ENCODE measurements at places on chromosomes 16 and 17.

- no peak for DNase-seq
These were observed 25.7 kb downstream of the BAHCC1 start for GRCh38 chr17:81420769-81421462.

DNA sequence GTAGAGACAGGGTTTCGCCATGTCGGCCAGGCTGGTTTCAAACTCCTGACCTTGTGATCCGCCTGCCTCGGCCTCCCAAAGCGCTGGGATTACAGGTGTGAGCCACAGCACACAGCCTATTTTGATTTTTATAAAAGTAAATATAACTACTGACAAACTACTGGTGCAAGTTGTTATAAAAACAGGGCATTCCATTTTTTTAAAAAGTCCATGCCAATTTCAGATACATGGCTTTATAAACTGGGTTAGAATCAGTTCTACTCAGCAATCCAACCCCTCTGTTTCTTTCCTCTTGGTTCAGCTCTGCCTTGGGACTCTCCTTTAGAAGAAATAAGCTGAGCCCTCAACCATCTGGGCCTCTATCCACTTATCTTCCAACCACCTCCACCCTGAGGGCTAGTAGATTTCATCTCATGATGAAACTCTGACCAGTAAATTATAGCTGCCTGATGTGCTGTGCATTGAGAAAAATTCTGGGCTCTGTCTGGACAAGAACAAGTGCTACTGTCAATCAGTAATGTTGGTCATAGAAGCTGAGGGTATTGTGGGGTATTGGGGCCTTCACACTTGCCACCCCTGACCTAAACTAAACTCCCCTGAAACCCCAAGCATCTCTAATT is 10.2 kb downstream of the RANBP10 start:
- no peak for DNase-seq

DNA sequence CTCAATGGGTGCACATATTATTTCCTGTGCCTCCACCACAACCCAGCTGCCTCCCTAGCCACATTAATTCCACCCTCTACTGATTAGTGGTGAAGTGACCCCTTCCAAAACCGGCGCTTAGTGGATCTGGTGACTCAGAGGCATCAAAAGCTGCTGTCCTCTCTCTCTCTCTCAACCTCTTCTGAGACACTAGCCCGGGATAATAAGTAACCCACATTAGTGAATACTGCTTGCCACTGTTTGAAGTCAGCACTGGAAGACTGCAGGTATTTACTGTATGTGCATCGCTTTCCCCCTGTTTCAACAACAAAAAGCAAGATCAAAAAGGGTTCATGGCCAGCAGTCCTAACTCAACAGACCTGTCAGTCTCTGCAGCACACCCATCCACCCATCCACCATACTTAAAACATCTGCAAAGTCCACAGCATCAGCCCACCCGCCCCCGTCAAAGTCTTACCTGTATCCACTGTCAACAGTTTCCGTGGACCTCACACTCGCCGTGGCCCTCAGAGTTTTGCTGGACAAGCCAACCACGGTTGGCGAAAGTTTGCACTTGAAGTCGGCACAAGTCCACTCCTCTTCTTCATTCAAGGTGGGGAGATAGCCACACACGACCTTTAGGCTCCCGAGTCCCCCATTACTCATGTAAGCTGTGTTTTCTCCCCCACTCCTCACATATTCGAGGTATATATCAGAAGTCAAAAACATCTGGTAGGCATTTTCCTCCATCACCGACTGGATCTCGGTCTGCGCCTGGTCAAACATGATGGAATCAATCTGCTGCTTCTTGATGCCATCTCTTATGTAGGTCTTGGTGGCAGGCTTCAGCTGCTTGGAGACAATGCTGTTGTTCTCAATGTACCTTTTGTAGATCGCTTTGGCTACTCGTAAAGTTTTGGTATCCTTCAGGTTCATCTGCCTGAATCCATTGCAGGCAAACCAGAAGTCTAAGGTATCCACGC is 3.8 kb downstream of the AXIN2 start:
- peak; percentile 84 for DNase-seq

DNA sequence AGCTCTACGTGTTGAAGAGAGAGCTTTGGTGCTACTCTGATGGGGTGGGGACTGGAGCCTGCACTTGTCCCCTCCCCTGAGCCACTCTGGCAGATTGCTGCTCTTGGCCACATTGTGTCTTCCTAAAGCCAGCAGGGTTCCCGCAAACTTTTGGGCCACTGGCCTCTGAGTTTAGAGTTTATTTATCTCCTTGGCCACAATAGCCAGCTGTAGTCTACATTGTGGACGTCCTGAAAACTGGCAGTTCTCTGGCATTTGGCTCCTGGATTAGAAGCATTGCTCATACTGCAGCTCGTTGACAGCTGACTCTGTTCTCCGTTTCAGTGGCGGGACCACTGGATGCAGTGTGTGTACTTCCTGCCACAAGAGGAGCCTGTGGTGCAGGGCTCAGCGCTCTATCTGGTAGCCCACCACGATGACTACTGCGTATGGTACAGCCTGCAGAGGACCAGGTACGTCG is 34.6 kb downstream of the PRMT7 start:
- DNase-seq, result no peak

GRCh38 chr17:42378959-42379594 is 9.2 kb downstream of the STAT3 start:
- peak; percentile 19 for DNase-seq

DNA sequence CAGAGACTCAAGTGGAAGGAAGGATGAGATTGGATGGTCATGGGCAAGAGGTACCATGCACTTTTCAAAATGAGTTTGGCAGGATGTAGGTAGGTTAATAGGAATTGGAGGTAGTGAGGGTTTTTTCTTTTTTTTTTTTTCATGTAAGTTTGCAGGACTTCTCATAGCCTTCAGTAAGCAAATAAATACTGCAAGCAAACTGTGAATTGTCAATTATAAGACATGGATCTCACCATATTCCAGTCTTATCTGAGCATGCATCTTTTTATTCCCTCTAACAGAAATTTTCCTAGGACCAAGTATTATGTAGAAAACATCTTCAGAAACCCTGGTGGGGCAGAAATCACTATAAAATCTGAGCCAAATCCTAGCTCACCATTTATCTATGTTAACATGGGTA is 584.6 kb upstream of the CDH5 start:
- no peak for DNase-seq

DNA sequence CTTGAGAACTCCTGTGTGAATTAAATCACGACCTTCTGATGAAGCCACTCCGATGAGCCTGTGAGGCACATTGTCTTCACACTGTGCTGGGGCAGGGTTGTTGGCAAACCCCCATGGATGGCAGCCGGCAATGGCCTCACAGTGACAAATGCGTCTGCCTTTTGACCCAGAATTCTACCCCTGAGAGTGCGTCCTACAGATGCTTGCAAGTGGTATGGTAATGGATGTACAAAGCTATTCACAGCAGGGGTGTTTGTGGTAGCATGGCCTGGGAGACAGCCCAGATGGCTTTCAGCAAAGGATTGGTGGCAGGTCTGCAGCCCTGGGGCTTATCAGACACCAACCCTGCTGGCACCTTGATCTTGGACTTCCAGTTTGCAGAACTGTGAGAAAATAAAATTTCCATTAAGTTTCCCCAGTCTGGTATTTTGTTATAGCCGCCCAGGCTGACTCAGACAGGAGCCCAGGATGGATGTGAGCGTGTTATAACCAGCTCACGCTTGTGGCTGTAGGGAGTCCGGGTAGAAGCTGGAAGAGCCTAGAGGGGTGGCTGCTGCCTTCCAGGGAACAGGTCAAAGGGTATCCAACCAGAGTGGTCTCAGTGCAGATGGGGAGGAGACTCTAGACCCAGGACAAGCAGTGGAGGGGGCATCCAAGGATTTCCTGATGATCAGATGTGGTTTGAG is 10.1 kb downstream of the AFMID start:
- DNase-seq, result no peak

DNA sequence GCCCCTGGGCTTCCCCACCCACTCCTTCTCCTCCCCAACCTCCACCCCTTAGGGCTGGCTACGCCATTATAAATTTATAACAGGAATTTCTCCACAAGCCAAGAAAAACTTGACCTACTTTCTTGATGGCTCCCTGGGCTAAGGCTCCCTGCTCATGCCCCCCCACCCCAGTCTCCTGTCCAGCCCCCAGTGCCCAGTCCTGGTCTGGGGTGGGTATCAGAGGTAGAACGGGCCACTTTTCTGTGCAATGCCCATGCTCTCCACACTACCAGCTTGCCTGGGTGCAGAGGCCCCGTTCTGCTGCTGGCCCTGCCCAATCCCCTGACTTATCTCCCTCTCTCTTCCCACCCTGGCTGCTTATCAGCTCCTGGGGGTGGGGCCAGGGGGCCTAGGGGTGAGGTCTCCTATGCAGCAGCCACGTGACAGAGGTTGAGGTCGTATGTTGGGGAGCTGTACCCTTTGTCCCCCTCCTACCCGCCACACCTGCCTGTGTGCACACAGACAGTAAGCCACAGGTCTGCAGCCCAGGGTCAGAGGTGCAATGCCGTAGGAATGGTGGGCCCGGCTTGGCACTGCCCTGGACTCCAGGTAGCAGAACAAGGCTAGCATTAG is 10.1 kb downstream of the THRA start:
- DNase-seq, result no peak

GRCh38 chr16:74201576-74201975 is 95.0 kb upstream of the PSMD7 start:
- no peak for DNase-seq

DNA sequence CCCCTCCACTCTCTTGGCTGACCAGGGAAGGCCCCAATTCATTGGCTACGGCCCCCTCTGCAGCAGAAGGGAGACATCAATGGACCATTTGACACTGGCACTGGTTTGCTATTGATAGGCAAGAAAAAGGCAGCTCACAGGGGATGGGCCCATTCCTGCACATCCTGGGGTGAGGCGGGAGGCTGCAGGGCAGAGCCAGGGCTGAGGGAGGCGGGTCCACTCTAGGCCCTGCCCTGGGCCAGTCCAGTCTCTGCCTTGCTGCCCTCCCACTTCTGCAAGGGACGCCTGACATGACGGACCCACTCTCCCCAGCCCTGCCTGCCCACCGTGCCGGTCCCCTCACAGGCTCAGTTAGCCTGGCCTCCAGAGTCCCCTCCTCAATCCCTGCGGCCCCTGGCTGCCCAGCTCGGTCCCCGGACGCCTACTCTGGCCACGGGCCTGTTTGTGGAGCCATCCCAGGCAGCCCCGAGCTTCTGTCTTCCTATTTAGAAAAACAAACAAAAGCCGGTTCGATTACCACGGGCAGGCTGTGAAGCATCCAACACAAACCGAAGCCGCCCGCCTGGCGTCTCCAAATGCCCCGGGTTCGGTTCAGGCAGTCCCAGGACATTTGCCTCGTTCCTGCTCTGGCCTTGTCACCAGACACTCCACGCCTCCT is 160.7 kb downstream of the IRX5 start:
- DNase-seq, result no peak

- DNase-seq, result peak; percentile 27
These were observed 41.7 kb upstream of the JPH3 start for GRCh38 chr16:87560428-87561199.

DNA sequence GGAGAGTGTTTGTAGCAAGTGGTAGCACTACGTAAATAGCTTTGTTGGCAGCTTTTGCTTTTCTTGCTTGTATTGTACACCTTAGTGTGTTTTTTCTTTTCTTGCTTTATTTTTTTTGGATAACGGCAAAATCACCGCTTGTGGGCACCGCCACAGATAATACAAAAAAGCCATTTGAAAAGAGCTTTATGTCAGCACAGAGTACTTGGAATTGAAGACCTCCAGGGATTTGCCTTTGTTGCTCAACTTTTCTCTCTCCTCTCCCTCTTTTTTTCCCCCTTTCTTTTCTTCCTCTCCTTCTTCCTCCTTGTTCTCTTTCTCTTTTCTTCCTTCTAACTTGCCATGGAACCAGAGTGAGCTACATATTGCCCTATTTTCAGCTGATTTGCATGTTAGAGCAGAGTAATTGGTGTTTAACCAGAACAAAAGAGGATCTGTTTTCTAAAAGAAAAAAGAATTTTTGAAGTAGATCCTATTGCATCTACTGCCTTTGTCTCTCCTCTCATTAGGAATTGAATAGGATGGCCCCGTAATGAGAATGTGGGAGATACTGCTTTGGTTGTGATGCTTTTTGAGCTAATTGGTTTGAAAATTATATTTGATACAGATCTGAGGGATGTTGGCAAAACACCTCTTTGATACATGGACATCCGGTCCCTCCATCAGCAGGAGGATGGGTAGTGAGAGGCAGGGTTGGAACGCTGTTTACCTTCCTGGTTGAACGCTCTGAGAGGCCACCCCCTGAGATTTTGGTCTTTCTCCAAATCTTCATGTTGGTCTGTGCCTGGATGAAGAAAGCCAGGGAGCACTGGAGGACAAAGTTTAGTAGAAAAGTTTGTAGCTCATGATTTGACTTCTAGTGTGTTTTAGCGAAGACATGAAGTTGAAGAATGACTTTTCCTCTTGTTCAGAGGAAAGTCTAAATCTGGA is 85.6 kb downstream of the MSI2 start:
- DNase-seq, result no peak

- DNase-seq, result no peak
These were observed 235.0 kb downstream of the NTN1 start for GRCh38 chr17:9256361-9256750.

- no peak for DNase-seq
These were observed 226.6 kb downstream of the GRIN2A start for GRCh38 chr16:9955677-9956076.
